ENCODE measurements at places on chromosomes 11 and 22.

DNA sequence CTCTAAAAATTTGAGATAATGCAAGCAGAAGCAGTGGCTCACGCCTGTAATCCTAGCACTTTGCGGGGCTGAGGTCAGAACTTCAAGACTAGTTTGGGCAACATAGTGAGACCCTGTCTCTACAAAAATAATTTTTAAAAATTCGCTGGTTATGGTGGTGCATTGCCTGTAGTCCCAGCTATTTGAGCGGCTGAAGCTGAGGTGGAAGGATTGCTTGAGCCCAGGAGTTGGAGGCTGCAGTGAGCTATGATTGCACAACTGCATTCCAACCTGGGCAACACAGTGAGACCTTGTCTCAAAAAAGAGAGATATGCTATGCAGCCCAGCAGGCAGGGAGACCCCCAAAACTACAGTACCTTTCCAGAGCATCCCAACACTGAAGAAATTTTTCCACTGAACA, 2.3 kb downstream of the CTSC start:
- DNase-seq = no peak

- no peak for DNase-seq
These were observed 50.6 kb downstream of the ELFN2 start for GRCh38 chr22:37376643-37377042.

GRCh38 chr11:75450826-75451821, 18.1 kb upstream of the KLHL35 start:
- no peak for DNase-seq

DNA sequence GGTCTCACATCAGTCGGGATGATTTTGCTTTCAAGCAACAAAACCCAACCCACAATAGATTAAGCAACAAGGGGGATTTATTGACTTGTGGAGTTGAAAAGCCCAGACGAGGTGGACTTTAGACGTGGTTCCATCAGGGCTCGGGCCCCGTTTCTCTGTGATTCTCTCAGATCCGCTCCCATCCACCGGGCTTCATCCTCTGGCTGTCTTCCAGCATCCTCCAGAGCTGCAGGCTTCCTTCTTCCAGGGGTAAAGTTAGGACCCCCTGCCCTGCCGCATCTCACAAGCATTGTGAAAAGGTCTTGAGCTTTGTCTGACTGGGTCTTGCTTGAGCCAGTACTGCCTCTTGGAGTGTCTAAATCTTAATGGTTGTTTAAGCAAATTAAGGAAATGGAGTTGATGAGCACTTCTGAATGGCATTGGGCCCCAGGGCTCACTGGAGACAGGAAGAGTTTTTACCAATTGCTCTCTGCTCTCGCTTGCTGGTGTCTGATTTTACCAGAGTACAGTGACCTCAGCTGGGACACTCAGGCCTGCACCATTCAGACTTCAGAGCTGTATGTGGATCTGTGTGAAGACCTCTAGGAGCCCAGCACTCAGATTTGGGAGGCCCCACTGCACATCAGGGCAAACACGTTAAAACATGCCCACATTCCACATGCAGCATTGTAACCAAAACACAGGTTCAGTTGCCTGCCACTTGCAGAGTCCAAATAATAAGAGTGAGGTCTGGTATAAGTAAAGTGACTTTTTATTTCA, 13.5 kb upstream of the FTH1 start:
- DNase-seq = no peak

DNA sequence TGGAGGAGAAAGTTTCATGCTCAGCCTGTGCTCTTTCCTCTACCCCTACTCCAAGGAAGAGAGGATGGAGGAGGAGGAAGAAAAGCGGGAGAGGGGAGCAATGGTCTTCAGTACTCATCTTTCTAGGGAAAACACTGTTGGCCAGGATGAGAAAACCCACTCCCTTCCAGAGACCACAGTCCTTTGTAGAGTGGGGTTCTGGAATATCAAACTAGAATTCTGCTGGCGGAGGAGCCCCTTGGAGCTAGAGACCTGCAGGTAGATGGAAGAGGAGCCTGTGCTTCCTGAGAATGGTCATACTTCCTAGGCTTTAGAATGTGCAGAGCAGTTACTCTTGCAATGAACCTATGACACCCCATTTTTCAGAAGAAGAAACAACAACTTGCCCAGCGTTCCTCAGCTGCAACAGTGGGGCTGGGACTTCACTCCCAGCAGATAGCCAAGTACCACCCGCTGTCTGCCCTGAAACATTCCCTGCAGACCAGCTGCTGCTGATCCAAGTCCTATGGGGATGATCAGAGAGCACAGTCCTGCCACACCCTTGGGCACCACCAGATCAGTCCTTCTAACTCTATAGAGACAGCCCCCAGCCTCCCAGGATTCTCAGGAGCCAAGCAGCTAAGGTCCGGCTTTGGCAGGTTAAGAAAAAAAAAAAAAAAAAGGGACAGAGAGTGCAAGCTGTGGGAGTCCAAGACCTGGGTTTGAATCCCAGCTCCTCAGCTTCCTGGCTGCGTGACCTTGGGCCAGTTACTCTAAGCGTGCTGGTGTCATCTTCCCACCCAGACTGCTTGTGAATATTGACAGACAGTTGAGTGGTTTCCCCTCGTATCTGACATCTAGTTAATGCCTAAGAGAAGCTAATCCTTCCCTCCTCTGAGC, 664 bp downstream of the PTGDR2 start:
- no peak for DNase-seq

- DNase-seq = no peak
These were observed 18.2 kb upstream of the MOB2 start for GRCh38 chr11:1504581-1505290.

Measured in NCI-H1105 (cell line).